ENCODE measurements at places on chromosomes 6 and 20.
A peak's percentile ranks its signal among the peaks of the same experiment; 100 is the strongest.

DNA sequence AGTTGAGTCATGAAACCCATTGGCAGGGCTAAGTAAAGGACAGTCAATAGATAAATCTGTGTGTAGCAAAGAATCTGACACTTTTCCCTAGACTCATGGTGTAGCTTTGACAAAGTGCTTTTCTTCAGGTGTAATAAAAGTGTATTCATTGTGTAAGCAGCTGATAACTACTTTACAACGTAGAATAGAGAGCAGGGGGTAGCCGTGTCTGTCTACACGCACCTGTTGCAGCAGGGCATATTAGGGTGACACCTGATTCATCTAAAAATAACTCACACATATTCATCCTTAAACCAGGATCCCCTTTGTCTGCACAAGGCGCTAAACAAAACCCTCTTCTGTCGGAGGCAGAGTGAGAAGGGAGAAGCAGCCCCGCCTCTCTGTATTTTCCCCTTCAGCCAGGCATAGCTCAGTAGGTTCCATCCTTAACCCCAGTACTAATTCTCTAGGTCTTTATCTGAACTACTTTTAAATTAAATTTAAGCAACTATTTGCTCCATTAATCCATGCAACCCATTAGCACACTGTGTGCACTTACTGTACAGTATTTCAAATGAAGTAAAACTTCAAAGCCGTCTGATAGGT, 306.7 kb upstream of the SASH1 start:
- no peak for DNase-seq

- DNase-seq: no peak
These were observed 47.8 kb upstream of the TRAF3IP2 start for GRCh38 chr6:111653434-111653833.

- DNase-seq: no peak
These were observed 4.3 kb upstream of the LTA start for GRCh38 chr6:31567531-31568370.

DNA sequence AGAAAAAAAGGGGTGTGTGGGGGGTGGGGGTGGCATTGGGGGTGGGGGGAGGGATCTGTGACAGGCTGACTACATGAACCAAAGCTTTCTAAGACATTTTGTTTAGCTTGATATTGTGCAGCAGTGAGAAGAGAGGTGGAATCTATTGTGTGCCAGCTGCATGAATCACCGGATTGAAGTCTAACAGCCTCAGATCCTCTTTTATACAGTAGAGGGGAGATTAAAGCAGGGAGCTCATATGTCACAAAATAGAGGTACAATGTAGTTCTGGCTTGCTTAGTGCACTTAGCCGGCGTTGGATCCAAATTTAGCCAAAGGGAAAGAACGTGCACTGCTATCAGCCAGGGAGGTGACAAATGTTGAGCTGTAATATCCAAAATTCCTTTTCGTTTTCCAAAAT, 404.2 kb upstream of the CITED2 start:
- no peak for DNase-seq

- no peak for DNase-seq
These were observed 18.1 kb upstream of the MAS1L start for GRCh38 chr6:29505808-29506207.

- DNase-seq: no peak
These were observed 55.6 kb downstream of the SLC22A1 start for GRCh38 chr6:160177220-160177619.

DNA sequence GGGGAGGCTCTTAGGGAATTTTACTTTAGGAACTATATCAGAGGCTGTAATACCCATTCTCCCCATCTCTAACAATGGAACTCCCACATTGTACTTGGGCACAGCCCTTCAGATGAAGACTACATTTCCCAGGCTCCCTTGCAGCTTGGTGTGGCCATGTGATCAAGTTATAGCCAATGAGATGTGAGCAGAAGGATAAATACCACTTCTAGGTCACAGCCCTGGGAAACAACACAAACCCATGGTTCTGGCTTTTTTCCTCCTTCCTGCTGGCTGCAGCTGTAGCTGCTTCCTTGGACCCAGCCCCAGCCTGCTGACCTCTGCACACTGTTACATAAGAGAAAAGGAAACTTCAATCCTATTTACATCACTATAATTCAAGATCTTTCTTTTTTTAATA, 445.9 kb upstream of the JARID2 start:
- DNase-seq: peak; percentile 87

DNA sequence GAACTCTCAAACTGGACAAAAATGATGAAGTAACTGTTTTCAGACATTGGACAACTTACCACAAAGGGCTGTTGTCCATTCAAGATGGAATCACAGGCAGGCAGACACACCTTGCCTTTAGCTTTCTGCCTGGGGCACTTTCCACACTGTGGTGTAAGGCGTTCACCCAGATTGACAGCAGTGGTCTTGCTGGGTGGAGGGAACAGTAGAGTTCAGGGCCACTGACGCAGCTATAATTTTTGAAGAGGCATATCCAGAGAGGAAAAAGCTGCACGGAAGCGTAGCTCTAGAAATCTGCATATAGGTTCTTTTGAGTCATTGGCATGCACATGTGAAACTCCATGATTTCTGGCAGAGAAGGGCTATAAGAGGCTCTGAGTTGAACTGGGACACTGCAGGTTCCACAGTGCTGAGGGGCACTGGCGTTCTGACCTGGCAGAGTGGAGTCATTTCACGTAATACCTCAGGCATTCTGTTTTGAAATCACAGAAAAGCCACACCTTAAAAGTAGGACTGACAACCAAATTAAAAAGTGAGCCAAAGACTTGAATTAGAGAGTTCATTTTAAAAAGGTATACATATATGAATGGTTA, 105.0 kb upstream of the EDN1 start:
- no peak for DNase-seq

DNA sequence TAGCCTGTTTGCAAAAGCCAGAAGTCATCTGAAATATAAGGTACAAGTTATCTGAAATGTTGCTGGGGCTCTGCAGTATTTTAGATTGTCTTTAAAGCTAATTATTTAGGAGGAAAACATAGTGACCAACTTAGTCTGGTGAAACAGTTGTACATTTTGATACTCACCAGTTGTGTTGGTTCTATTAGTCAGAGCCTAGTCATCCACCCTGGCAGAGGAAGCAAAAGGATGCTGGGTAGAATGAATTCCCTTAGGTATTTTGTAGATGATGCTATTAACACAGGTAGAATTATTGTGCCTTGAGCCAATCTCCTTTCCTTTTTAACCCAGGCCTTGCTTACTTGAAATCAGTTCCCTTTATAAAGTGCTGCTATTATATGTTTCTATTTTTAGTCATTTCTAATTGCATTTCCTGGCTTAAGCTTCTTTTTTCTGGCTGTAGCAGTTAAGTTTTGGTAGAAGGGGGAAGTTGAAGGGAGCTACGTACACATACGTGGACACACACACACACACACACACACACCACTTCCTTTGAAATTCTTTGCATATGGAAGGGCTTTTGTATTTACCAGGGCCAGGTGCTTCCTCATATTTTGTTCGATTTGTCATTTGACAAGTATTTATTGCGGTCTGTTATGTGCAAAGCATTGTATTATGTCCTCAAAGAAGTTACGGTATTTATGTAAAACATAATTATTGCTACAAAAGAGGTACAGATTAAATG, 82.4 kb downstream of the RTN4IP1 start:
- no peak for DNase-seq

- peak; percentile 10 for DNase-seq
These were observed 567.3 kb upstream of the BTBD3 start for GRCh38 chr20:11350126-11351005.

DNA sequence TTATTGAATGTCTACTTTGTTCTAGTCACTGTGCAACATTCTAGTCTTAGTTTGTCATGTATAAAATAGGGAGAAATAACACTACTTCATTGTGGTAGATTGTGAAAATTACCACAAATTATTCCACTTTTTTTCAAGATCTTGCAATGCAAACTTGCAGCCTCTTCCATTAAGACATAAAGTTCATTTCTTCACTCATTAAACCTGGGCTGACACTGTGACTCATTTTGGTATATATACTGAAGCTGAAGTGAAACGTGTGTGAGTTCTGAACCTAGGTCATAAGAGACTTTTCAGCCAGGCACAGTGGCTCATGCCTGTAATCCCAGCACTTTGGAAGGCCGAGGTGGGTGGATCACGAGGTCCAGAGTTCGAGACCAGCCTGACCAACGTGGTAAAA, 329.0 kb downstream of the BCKDHB start:
- no peak for DNase-seq

DNA sequence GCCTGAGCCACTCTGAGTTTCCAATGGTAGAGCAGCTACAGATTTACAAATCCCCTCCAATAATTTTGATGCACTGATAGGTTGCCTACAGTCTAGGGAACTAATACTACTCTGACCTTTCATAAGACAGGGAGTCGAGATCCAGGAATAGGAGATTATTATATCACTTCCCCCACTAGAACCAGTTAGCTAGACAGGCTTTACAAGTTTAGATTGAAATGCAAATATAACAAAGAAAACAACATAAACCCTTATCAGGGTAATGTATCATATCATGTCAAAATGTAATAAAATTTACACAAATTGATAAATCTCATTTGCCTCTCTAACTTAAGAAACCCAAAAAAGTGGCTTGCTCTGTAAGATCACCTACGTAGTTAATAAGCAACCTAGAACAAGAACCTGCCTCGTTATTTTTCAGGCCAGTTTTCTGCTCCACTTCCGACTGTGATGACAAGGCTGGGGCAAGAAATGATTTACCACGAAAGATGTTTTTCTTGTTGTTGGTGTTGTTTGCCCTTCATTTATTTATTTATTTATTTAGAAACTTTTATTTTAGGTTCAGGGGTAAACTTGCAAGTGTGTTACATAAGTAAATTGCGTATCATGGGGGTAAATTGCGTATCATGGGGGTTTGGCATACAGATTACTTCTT, 504.2 kb upstream of the ID4 start:
- no peak for DNase-seq

- DNase-seq: no peak
These were observed 88.9 kb upstream of the ECI2 start for GRCh38 chr6:4224067-4224978.

DNA sequence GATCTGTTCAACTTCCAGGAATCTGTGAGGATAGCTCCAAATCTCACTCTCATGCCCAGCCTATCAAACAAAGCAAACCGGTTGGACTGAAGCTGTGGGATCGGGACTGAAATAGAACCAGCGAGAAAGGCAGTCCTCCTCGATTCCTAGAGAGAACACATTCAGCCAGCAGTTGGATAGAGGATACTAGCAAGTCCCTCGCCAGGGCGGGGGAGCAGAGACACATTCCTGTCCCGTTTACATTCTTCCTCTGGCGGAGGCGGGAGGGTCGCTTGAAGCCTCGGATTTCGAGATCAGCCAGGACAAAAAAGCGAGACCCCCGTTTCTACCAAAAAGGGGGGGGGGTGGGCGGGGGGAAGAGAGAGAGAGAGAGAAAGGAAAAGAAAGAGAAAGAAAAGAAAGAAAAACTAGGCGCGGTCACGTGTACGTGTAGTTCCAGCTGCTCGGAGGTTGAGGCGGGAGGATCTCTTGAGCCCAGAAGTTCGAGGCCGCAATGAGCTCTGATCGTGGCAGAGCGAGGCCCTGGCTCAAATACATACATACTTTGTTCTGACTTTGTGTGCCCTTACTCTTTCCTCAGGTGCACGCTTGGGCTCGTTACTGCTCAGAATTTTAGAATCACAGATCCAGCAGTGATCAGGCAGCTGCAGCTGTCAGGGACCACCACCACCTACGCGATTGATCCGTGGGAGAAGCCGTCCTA, 19.5 kb downstream of the ZNF311 start:
- DNase-seq: peak; percentile 88

DNA sequence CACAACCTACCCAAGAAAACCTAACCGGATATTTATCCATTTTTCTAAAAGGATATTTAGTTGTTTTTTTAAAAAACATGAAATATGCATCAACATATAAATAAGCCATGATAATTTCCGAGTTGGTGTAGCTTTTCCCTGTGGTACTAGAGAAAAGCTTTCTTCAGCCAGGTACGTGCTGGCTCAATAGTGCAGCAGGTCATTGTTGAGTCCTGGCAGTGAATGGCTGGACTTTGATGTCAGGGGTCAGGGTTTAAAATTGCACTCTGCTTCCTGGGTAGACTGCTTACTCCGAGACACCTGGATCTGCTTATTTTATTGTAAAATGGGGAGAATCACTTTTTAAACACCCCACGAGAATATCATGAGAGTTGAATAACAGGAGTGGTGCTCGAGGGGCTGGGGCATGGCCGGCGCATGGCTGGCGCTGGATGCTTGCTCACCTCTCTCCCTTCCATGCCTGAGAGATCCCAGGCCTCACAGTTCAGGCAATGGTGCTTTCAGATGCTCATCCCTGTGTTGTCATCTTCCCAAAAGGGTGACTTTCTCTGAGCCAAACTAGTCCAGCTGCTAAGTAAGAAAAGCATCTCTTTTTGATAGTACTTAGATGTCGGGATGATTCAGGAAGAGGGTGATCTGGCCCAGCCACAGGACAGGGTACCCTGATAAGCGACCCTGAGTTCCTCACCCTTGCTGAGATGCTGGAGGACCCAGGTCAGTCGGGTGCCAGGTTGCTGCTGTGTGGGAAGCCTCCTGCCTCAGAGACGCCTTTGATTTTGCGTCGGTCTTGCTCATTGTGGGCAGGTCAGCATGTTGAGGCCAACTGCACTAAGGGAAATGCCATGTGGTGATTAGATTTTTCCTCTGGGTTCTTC, 269.1 kb upstream of the FOXQ1 start:
- DNase-seq: no peak

- DNase-seq: peak; percentile 61
These were observed 104.0 kb downstream of the COL12A1 start for GRCh38 chr6:75101896-75102295.

GRCh38 chr6:3251462-3252314, 7.1 kb upstream of the PSMG4 start:
- peak; percentile 42 for DNase-seq

DNA sequence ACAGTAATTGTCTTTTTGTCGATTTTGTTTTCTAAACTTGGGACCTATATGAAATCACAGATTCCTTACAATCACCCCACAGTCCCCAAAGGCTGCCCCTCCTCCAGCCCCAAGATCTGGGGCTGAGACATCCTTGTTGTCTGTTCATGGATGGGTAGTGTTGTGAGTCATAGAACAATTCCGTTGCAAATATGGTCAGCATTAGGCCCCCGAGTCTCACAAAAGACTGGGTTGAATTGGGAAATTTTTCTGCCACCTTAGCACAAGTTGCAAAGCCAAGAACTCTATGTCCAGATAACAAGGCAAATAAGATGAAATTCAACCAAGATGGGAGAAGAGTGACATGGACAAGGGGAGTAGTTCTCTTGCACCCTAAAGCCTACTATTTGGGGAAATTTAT, 10.5 kb upstream of the TAB2 start:
- DNase-seq: no peak

- no peak for DNase-seq
These were observed 129.7 kb upstream of the AHI1 start for GRCh38 chr6:135627092-135627715.

GRCh38 chr6:126444659-126445273, 104.9 kb downstream of the CENPW start:
- no peak for DNase-seq

GRCh38 chr6:6583836-6584235, 4.7 kb upstream of the LY86 start:
- DNase-seq: no peak

Measured in brain pericyte (primary cell).